ENCODE measurements at places on chromosomes 3 and 15. TPM values are rescaled to one million over a fixed set of nuclear protein-coding genes. Genes with fewer than 3 reads are reported as not detected.

The GABRR3 gene
- 0.04 TPM for polyA plus RNA-seq

The GP5 gene
- polyA plus RNA-seq, result 0.47 TPM

The SNAPC5 gene
- polyA plus RNA-seq, result 45.3 TPM

The OTOL1 gene
- not detected for polyA plus RNA-seq

The ACTC1 gene
- 4.1 TPM for polyA plus RNA-seq

The GPR62 gene
- 0.36 TPM for polyA plus RNA-seq

DNA sequence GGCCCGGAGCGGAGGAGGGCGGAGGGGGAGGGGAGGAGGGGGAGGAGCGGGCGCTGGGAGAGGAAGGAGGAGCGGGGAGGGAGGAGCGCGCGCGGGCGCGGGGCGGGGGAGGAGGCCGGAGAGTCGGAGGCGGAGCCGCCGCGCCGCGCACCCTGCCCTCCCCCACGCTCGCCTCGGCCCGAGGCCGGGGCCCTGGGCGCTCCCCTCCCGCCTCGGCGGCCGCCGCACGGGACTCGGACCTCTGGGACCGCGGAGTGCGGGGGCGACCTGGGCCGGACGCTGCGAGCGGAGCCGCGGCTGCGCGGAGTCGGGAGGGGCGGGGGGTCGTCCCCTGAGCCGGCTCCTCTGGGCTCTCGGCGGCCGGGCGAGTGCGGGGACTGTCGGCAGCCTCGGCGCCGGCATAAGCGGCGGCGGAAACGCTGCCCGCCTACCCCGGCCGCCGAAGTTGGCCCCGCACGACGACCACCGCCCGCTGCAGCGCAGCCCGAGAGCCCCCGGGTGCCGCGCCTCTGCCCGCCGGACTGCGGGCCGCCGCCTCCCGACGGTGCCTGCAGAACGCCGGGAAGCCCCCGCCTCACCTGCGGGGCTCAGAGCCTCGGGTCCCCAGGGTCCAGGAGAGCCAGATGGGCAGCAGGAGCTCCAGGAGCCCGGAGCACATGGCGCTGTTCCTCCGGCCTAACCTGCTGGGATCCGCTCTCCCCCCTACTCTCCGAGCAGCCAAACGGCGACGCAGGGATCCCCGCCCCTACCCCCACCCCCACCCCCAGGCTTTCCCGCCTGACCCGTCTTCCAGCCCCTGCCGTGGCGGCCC lies 406 bp upstream of the GABRB3 start:
- DNase-seq, result no peak

- no peak for DNase-seq
Measured at GRCh38 chr15:64344651-64345294, 11.2 kb downstream of the CSNK1G1 start.

DNA sequence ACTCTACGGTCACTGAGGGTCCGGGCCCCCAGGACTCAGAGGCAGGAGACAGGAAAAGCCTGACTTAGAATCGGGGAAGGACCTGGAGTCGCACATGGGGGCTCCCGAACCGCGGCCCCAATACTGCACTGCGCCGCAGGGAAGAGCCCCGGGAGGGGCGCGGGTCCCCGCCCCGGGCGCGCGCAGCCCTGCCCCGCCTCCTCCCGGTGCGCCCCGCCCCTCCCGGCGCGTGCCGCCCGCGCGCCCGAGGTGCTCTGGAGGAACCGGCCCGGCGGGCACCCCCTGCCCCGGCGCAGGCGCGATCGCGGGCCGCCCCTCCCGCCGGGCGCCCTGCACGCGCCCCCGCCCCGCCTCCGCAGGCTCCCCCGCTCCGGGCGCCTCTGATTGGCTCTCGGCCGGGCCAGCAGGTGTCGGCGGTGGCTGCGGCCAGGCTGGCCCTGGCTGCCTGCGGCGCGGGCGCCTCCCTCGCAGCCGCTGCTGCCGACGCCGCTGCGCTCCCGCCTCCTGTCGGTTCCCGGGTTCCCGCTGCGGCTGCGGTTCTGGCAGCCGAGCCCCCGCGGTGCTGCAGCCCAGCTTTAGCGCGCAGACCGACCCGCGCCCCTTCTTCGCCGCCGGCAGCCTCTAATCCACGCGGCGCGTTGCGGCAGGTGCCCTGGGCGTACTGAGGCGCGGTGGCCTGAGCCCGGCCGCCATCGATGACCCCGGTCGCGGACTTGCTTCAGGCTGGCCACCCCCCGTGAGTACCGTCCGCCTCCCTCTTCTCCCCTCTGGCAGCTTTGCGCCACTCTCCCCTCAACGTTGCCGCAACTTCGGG lies at the start of gene MYRIP:
TSS of gene MYRIP (plus strand) at position 429 of the 814 bp plus-strand sequence. CDS start 91,208 bp downstream, outside the sequence.
- no peak for DNase-seq

DNA sequence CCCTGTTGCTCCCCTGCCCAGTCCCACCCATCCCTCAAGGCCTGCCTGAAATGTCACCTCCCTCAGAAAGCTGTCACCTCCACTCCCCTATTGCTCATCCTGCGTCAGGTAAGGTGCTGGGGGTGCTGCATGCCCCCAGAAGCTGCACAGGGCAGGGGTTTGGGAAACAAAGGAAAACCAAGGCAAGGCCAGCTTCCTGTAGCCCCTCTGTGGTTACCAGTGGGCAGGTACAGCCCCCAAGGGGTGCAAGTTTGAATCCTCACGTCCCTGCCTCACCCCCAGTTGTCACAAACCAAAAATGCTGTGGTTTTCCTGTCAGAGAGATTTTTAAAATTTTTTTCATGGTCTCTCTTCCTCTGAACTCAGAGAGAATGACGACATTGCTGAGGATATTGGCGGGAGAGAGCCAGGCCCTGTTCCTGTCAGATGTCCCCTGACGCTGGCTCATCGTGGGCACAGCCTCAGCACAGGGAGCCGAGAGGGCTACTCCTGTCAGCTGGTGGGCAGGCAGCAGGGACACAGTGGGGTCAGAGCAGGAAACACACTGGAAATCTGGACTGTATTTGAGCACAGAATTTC lies 27.0 kb downstream of the PSTPIP1 start:
- no peak for DNase-seq

- DNase-seq, result no peak
Measured at GRCh38 chr3:43489930-43490329, 131.9 kb downstream of the ANO10 start.

- DNase-seq, result no peak
Measured at GRCh38 chr15:73655724-73656123, 22.5 kb upstream of the NPTN start.

DNA sequence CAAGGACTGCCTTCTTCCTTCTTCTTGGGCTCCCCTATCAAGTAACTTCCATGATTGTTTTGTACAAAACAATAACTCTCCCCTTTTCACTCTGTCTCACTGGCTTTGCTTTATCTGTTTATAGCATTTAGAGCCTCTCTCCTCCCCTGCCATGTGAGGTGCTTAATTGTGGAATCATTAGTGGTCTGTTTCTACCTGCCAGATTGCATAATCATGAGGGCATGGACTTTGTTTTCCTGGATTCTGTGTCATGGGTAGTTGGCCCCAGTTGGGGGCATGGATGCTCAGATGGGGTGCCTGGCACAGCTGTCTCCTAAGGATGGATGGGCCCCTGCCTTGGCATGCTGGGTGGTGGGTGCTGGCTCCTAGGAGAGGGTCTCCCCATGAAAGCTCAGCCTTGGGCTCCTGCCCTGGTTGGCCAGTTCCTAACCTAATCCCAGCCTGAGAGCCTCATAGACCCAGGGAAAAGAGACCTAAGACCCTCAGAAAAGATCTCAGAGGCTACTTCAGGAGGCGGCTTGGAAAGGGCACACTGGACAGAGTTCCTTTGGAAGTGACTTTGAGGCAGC lies 8.0 kb upstream of the CTXND1 start:
- no peak for DNase-seq

DNA sequence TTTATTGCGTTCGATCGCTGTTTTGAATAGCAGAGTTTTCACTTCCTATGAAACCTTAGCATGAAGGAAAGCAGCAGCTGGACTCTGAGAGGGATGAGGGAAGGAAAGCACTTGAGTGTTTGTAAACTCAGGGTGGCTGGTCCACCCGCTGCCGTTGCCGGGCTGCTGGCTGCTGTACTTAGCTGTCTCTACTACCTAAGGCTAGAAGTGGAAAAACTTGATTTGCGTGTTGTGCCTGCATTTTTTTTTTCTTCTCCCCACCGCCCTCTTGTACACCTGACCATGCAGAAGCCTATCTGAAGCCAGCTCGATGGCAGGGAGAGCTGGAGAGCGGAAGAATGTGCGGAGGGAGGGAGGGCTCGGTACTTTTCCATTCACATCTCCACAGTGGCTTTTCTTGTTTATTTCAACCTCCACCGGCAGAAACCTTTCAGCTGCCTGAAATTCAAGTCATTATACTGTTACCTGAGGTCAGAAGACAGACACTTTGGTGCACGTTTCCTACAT lies 4.8 kb upstream of the BCL6 start:
- no peak for DNase-seq

DNA sequence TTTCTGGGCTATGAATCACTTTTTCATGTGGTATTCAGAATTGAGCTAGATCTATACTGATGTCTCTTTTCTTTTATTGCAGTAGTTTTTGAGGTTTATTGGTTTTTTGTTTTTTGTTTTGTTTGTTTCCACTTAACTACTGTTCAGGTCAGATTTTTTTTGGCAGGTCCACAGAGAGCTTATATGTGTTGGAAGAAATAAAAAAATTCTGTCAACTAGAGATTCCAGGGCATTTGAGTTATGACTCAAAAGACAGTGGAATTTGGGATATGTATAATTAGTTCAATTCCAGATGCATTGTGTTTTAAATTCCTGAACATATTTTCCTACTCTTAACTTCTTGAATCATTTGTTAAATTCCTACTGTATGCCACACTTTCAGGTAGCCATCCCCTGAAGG lies 727.2 kb downstream of the SI start:
- DNase-seq, result no peak

- peak; percentile 68 for DNase-seq
Measured at GRCh38 chr3:49469037-49469935, 781 bp upstream of the DAG1 start.

GRCh38 chr15:96330064-96330449 lies 443 bp upstream of the NR2F2 start:
- no peak for DNase-seq

DNA sequence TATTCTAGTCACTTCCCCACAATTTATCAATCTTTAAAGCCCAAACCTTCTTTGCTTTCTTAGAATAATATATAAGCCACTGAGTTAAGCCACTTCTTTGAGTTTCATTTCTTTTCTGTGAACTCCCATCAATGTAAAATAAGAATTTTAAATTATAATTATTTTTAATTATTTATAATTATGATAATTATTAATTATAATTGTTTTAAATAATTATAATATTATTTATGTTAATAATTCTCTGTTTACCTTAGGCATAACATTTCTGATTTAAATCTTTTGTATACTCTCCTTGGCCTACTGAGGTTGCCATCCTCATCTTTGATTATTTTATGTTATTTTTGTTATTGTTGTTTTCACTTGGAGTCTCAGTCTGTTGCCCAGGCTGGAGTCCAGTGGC lies 644.2 kb downstream of the ROBO2 start:
- DNase-seq, result no peak

GRCh38 chr3:119562307-119562961 lies 3.0 kb upstream of the CD80 start:
- no peak for DNase-seq
